ENCODE measurements at places on chromosomes 4 and X.

GRCh38 chr4:125097729-125098128 is 217.0 kb upstream of the FAT4 start:
- no peak for DNase-seq

DNA sequence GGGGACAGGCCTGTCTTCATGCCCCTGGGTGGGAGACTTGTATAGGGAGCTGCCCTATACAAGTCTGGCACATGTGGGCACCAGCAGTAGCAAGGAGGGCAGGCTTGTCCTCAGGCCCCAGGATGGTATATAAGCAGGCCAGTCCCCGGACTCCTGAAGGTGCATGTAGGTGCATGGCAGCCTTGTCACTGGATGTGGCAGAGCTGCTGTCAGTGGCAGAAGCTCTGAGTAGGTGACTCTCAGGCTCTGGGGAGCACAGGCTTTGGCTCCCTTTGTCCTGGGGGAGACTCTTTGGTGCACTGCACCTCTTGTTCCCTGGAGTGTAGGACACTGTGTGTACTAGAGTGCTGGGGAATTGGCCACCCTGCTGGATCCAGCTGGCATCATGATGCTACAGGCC is 376.7 kb upstream of the DIPK2B start:
- DNase-seq: no peak

- DNase-seq: no peak
Observed at GRCh38 chrX:581720-582298, 48.8 kb upstream of the SHOX start.

- no peak for DNase-seq
Observed at GRCh38 chr4:18234108-18234507, 212.6 kb upstream of the LCORL start.

DNA sequence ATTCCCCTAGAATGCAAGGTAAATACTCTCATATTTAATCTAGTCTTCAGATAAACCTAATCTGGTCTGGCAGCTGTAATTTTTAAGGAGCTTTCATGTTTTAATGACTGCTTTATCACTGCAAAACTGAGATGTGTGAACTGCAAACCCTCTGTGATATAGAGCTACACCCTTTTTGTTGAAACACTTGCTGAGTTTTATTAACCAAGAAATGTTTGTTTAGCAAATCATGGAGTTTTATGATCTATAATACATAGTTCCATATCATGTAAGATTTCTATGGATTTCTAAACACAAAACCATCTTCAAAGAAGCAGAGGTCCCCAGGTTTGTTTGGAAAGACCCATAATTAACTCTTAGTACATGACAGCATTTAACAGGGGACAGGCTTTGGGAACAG is 126.4 kb downstream of the BTC start:
- no peak for DNase-seq

DNA sequence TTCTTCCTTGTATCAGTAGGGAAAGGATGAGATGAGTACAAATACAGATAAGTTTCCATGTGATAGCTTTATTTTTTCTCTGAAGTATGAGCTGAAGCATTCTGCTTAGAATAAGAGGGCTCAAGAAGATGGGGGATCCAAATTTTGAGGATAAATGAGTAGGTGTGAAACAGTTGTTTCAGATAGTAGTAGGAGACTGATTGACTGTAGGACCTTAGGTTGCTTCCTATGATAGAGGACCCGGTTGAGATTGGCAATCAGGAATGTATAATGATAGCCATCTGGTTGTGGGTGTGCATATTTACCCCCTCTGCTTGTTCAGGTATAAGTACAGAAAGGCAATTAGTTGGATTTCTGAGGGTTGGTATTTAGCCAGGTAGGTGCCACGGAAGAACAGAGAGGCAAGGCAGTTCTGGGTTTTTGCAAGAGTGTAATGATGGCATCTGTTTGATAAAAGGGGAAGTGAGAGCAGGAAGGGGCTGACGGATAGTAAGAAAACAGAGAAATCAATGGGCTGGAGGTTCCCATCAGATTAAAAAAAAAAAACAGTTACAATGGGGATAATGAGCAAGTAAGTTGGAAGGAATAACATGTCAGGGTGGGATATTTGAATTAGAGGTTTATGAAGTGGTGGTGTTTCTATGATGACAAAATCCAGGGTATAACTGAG is 13.7 kb downstream of the OCRL start:
- no peak for DNase-seq

- DNase-seq: no peak
Observed at GRCh38 chrX:130688360-130688759, 214.6 kb downstream of the ENOX2 start.

DNA sequence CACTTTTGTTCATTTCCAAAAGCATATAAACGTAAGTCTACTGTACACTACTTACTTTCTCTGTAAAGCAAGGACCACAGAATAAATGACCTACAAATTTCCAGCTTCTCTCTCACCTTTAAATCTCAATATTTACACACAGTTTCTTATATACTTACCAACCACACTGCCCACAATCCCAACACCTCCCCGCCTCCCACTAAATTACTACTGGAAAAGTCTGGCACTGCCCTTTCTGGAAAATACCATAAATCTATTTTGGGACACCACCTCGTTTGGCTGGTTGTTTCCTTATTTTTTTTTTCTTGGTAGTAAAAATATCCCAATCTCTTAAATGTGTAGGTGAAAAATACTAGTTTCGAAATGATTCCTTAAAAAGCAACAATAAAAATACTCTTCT is 19.6 kb downstream of the FAT1 start:
- DNase-seq: no peak

- DNase-seq: no peak
Observed at GRCh38 chrX:134244043-134244442, 7.1 kb downstream of the CCDC160 start.

- DNase-seq: no peak
Observed at GRCh38 chr4:134276476-134276875, 74.9 kb upstream of the PABPC4L start.

DNA sequence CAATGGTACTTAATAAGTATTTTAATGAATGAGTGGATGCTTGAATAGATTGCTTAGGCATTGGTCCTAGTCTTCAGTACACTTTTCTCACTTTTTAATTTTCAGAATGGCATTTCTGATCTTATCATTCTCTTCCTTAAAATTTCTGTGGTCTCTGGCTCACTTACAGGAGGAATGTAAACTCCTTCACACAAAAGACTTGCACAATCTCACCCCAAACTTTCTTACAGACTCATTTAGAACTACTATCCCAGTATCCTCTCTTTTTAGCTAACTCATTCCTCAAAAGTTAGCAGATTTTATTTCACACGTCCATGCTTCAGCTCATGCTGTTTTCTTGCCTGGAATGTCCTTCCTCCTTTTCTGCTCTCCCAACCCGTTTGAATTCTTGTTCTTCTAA is 350.1 kb downstream of the GRXCR1 start:
- DNase-seq: no peak

- DNase-seq: no peak
Observed at GRCh38 chr4:70713453-70714078, 8.2 kb upstream of the RUFY3 start.

- DNase-seq: no peak
Observed at GRCh38 chr4:177349191-177349590, 39.5 kb downstream of the NEIL3 start.

Measured in right hindlimb (tissue), 1 donor.